ENCODE measurements at places on chromosomes 7 and 10.

DNA sequence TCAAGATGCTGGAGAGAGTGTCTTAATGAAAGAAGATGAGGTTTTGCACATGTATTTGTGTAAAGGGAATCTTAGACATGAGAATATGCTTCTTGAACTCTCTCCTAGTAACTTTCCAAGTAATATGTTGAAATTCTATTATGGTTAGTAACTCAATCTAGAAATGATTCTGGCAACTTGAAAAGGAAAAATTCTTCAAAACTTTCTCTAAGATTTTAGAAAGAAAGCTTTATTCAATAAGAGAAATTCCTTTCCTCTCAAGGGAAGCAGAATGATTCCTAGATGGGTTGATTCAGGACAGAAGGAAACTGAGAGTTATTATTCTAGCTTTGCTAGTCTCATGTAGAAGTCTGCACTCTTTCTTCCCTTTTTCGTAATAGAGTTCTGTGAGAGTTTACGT, 364.3 kb upstream of the PLXDC2 start:
- DNase-seq = no peak

- DNase-seq = no peak
Measured at GRCh38 chr7:77529279-77529678, 7.8 kb upstream of the PTPN12 start.

DNA sequence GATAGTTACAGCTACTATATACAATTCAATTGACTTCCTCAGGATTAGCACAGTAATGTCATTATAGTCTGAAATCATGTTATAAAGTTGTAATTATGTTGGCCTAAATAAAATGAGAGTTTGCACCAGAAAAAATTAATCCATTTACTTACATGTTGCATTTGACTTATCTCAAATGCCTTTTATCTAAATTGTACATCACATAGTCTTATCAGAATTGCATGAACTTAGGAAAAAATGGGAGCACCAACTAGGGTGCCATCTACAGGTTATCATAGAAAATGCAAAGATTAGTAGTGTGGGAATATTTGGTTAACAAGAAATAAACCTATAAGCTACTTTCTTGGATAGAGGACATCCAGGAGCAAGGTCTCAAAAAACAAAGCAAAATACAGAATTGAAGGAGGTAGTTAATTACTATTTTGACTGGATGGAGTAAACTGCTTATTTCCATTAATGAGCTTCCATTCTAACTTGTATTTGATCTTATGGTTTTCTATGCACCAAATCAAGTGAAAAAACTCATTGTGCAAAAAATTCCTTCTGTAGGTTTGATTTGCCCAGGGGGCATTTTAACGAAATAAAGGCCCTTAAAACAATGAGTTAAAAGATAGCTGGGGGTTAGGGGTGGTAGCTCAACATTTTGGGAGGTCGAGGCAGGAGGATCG, 60.0 kb upstream of the ORC5 start:
- DNase-seq = no peak

DNA sequence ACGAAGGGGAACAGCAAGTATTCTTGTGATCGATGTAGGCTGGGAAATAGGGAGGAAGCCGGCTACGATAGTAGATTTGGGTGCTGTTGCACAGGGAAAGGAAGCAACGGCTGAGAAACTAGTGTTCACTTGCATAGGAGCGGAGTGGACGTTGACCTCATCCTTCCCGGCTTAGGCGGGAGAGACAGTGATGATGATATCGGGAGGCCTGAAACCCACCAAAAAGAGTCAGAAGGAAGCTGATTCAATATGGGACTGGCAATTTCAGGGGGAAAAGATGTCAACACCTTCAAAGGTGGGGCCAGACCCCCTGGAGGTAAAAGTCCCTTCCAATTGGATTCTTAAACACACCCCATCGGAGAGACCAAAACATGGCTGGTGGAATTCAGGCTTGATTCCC, 61.3 kb downstream of the CARD11 start:
- no peak for DNase-seq

DNA sequence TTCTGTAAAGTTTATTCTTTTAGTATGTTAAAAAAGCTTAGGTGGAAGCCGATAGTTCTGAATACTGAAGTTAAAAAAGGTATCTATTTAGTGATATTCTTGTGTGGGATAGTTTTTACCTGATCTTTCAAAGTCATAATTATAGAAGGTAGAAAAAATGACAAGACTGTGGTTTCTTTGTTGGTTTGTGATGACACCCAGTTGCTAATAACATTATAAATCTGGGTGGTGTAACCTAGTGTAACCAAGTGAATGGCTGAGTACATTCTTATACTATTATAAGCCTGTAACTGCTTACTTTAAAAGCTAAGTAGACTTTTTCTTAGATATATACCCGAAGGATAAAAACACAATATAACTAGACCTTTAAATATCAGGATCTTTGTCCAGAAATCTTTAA, 2.3 kb downstream of the CDK13 start:
- no peak for DNase-seq

GRCh38 chr7:47404010-47404409, 177.9 kb downstream of the TNS3 start:
- DNase-seq = no peak

- no peak for DNase-seq
Measured at GRCh38 chr7:92751902-92752901, 84.2 kb downstream of the CDK6 start.

DNA sequence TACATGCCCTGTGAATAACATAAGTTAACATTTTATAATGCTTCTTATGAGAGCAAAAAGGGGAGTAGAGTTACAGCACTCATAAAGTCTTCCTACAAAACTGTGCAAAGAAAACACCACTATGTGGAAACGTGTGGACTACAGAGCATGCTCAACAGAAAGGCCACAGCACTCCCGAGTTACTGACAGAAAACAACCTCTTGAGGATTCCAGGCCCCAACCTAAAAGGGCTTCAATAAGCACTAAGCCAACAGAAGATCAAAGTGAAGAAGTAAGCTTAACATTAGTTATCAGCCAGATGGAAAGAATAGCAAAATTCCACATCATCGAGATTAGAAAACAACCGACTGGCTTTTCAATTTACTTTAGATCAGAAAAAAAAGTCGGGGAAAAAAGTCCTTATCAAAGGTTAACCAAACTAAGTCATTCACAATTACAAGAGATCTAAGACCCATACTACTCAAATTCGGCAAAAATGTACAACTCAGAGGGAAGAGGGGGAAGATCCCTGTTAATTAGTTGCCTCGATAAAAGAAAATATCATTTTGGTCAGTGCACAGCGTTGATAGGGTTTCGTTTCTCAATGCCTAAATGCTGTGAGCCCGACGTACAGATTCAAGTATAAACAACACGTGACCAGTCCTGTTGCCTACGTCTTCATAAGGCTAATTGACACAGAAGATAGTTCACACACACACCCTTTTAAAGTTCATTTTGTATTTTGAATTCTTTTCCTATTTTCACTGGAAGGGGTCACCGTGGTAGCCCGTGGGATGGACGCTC, 1.4 kb downstream of the KBTBD2 start:
- DNase-seq = no peak

- DNase-seq = no peak
Measured at GRCh38 chr10:71964098-71964742, at the start of gene CHST3. Gene CHST3, plus strand, starts transcription at chr10:71964395. Its CDS starts 41,448 bp downstream, at chr10:72005843.

- no peak for DNase-seq
Measured at GRCh38 chr10:14381475-14381874, 50.8 kb upstream of the FRMD4A start.

DNA sequence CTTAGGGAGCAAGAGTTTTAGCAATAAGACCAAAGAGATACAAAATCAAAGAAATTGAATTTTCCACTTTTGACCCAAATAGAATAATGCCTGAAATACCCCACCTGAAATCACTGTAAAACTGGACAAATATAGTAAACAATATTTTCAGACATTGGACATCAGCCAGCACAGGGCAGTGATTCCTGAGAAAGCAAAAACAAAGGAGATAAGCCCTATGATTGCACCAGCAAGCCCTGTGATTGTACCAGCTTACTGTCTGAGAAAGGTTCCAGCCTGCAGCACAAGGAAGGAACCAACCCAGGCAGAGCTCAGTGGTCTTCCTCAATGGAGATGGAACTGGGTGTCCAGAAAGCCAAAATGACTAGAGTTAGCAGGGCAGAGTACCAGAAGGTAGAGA, 10.3 kb downstream of the TMEM106B start:
- no peak for DNase-seq

- DNase-seq = peak; percentile 15
Measured at GRCh38 chr10:16787361-16787791, 29.8 kb downstream of the RSU1 start.

DNA sequence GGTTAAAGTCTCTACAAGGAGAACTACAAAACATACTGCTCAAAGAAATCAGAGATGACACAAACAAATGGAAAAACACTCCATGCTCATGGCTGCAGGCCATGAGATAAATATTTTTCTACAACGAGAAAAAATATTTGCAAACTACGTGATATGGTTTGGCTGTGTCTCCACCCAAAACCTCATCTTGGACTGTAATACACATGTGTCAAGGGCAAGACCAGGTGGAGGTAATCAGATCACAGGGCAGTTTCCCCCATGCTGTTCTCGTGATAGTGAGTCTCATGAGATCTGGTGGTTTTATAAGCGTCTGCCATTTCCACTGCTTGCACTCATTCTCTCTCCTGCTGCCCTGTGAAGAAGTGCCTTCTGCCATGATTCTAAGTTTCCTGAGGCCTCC, 57.8 kb downstream of the COA1 start:
- no peak for DNase-seq

- DNase-seq = no peak
Measured at GRCh38 chr7:80883154-80884025, 35.5 kb downstream of the SEMA3C start.

DNA sequence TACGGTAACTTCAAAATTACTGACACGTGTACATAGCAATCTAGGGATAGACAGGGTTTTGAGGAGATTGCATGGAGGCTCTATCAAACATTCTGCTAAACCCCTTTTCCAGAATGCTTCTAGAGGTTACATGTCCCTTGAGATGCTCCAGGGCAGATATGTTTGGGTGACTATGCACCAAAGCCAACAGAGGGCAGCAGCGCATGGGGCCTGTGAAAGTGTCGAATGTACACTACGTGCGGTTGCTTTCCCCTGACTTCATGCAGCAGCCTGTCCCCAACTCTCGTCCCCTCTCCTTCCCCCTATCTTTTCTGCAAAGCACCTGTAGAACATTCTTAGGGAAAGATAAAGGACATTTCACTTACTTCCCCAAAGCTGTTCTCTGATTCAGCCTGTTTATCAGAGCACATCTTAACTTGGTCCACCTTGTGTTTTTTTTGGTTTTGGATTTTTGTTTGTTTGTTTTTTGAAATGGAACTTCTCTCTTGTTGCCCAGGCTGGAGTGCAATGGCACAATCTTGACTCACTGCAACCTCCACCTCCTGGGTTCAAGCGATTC, 90.2 kb downstream of the UBE3C start:
- DNase-seq = no peak

- DNase-seq = no peak
Measured at GRCh38 chr7:143256932-143257331, 6.3 kb upstream of the GSTK1 start.
